Upper lobe of left lung (tissue), 6 donors: ENCODE measurements at places on chromosomes 11 and 22. TPM values are rescaled to one million over a fixed set of nuclear protein-coding genes. Genes with fewer than 3 reads are reported as not detected.

PRAME gene
- 1.3 TPM for total RNA-seq

KRTAP5-6 gene
- not detected for total RNA-seq

OR4C45 gene
- not detected for total RNA-seq

NCF4 gene
- 45.0 TPM for total RNA-seq

SLC16A8 gene
- total RNA-seq, result 0.46 TPM

TMEM223 gene
- 16.2 TPM for total RNA-seq

TREH gene
- not detected for total RNA-seq

MMP8 gene
- 1.4 TPM for total RNA-seq
